ENCODE measurements at places on chromosomes 12 and 14.

GRCh38 chr12:1126091-1126490, 135.1 kb downstream of the ERC1 start:
- DNase-seq = no peak

- DNase-seq = no peak
Measured at GRCh38 chr14:105292826-105293711, 7.7 kb downstream of the BRF1 start.

DNA sequence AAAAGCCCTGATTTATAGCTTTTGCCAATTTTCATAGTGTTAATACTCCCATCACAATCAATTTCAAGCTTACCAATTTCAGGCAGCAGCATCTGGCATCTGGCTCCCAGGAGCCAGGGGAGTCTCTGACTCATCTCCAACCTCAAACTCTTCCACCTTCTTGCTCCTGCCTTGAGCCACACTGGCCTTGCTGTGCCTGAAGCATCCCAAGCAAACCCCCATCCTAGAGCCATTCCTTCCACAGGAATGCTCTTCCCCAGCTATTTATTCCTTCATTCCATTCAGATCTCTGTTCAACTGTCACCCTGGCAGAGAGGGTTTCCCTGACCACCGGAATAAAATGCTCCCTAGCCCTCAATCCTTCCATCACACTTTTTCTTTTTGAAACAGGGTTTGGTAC, 13.9 kb upstream of the PPP1CC start:
- no peak for DNase-seq

DNA sequence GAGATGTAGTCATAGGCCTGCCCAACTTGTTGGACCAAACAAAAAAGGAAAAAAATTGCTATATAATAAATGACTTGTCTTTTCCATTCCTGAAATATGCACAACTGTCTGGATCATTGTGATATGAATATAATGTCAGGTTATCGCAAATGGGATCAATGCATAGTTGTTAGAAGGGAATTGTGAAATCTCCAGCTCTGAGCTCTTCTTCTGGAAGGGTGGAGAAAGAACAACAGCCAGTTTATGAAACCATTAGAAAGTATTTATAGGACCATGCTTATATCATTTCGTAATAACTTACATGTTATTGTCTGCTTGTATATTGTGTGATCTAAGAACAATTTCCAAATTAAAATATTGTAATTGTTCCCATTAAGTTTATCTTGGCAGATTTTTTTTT, 35.7 kb upstream of the HIF1A start:
- no peak for DNase-seq

DNA sequence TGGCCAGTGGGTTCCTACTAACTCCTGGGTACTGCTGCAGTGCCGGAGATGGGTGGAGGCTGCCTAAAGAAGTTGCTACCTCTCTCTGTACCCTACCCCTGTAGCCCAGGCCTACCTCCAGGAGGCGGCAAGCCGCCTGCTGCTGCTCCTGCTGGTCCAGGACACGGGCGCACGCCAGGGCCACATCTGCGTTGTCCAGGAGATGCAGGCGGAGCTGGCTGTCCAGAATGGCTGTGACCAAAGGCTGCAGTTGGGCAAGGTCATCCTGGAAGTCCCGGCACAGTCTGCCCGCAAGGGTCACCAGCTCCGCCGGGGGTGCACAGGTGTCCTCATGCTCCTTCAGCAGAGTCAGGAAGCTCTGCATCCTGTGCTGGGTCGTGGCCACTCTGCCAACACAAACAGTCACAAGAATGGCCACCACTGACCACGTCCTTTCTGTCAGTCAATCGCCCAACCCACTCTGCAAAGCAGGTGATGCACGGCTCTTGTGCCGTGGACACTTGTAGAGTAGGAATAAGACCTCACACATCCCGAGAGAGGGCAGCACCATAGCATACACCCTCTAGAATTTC, 1.6 kb downstream of the ANHX start:
- DNase-seq = no peak

GRCh38 chr14:100027771-100028490, 37.3 kb upstream of the EVL start:
- DNase-seq = peak; percentile 68

DNA sequence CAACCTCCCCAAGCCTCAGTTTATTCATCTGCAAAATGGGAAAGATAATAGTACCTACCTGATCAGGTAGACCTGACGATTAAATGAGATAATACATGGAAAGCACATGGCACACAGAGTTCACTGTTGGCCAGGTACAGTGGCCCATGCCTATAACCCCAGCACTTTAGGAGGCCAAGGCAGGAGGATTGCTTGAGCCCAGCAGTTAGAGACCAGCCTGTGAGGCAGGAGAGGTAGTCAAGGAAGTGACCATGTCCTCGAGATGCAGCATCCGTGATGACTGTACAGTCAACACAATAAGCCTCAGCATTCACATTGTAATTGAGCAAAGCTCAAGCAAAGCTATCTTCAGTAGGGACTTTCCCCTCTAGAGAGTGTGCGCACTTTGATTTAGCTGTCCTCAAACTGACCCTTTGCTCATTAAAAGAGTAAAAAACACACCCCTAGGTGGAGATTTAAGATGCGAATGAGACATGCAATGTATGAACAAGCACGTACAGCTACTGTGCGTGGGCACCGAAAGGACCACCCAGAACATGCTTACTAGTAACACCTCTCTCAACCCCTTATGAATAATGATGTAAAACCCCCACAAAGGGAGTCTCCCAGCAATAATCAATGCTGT, 9.9 kb downstream of the ISCU start:
- no peak for DNase-seq

- DNase-seq = peak; percentile 47
Measured at GRCh38 chr12:132904718-132905328, 17.4 kb upstream of the CHFR start.

DNA sequence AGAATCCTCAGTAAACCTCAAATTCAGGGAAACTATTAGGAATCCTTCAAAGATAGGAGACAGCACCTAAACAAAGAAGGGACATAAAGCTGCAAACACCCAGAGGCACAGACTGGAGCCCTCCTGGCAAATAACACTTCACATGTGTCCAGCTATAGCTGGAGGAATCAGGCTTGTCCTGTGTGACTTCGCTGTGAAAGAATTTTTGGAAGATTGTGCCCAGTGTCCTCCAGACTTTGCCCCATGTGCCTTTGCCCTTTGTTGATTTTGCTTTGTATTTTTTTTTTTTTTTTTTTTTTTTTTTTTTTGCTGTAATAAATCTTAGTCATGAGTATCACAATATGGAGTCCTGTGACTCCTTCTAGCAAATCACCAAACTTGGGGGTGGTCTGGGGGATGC, 136.8 kb downstream of the KCNH5 start:
- DNase-seq = no peak

GRCh38 chr12:45343269-45344051, 127.6 kb downstream of the ANO6 start:
- peak; percentile 55 for DNase-seq

- DNase-seq = no peak
Measured at GRCh38 chr14:89675590-89675989, 258.6 kb upstream of the FOXN3 start.

DNA sequence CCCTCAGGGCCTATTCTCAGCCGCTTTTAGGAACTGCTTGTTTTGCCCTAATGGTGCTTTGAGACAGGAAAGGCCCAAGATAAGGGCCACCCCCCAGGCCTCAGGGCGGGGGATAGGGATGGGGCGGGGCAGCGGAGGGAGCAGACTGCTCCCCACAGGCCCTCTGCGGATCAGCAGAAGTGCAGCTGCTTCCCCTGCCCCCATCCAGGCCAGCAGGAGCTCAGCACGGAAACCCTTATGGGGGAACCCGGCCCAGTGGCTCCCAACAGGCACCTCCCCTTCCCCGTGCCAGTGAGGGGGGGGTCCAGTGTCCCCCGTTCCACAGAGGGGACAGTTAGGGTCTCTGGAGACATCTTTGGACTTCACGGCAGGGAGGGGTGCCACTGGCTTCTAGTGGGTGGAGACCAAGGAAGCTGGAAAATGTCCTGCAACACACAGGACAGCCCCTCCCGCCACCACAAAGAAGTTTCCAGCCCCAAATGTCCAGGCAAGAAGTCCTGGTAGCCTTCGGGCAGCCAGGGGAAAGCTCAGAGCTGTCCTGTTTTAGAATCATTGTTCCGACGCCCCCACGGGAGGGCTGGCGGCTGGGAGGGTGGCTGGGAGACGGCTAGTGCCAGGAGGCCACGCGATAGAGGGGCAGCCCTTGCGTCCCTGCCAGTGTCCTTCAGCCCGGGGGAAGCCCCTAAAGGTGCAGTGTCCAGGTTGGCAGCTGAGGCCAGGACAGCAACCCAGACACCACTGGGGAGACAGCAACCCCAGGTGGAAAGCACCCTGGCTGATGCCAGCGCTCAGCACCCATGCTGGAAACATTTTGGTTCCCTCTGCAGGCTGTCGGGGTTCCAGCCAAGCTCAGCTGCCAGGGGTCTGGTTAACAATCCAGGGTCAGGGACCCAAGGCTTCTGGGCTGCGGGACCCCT, 10.4 kb upstream of the GPR132 start:
- peak; percentile 18 for DNase-seq

- no peak for DNase-seq
Measured at GRCh38 chr14:92756446-92756845, 8.0 kb upstream of the LGMN start.

DNA sequence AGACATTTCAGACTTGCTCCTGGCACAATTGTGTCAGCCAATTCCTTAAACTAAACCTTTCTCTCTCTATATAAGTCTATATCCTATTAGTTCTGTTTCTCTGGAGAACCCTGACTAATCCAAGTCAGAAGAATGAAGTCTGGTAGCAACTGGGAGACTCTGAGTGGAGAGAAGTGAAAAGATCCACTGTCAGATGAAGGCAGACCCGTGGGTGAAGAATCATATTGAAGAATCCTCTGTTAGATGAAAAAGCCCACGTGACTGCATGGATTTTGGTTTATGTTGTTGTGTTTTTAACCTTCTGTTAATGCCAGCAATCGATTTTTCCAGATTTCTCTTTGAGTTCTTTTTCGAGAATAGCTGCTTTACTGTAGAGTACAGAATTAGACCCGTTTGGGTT, 29.5 kb upstream of the APOLD1 start:
- no peak for DNase-seq

- DNase-seq = no peak
Measured at GRCh38 chr12:5478081-5478706, 46.3 kb downstream of the NTF3 start.

- no peak for DNase-seq
Measured at GRCh38 chr12:113936460-113936859, 29.7 kb downstream of the RBM19 start.

DNA sequence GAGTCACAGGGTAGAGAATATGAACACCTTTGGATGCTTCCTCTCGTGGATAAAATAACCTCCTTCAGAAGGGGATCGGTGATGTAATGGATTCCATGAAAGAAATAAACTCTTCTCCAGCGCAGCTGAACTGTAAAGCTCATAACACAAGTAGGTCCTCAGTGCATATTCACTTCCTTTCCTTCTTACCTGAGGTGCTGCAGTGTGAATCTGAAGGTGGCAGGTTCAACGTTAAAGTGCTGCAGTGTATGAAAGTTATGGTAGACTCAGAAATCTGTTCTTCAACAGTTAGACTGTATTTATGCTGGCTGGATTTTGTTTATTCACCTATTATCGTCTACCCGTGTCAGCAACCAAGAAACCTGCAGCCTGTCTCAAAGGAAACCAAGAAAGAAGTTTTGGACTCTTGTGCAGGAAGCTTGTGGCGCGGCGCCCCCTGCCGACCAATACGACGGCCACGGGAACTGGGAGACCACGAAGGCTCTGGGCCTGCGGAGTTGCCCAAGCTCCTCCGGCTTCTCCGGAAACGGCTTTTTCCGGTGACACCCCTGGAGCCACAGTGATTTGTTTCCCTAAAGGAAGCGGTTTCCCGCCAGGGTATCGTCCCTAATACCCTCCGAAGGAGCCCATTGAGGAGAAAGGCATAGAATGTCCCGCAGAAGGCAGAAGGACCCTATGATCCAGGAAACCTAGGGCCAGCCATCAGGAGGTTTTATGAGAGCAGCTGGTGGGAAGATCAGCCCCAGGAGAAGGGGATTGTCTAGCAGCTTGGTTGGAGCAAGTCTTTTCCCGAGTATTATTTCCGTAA, 17.6 kb upstream of the RNASE3 start:
- DNase-seq = peak; percentile 61

DNA sequence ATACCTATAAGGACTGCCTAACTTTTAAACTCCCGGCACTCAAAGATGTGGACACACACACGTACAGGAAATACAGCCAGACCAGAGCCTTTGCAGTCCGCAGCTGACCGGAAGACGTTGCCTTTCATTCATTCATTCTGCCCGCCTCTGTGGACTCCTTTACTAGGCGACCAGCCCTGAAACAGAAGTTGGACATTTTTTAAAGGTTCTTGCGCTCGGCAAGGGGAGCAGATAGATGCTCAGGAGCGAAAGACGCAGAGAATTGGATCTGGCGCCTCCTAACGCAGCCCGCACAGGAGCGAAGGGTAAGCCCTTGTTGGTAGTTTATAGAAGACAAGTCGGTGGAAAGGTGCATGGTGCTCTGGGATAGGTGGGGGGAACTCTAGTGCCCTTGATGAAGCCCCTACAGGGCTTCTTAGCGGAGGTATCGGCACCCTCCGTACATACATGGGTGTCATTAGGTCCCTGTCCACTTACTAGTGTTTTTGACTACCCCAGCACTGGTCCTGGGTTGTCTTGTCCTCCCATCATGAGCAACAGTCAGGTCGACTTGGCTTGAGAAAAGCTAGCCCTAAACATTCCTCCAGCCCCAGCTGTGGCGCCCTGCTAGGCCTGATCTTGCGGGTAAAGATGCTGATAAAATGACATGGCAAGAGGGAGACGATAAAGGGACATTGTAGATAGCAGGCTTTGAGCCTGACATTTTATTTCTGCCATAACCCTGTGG, at the start of gene KDM2B:
TSS of gene KDM2B (minus strand) at position 65 of the 727 bp plus-strand sequence. CDS start 112 bp downstream, outside the sequence.
- DNase-seq = peak; percentile 40

GRCh38 chr12:31922341-31923062, 36.7 kb upstream of the RESF1 start:
- peak; percentile 26 for DNase-seq

- no peak for DNase-seq
Measured at GRCh38 chr14:90060965-90061684, 669 bp upstream of the KCNK13 start.

GRCh38 chr12:16347391-16348298, at the start of gene MGST1:
Gene MGST1, plus strand, starts transcription at chr12:16347645. Its CDS starts 6,608 bp downstream, at chr12:16354253.
- DNase-seq = peak; percentile 38

GRCh38 chr12:106632797-106633450, 50.1 kb downstream of the RFX4 start:
- no peak for DNase-seq

DNA sequence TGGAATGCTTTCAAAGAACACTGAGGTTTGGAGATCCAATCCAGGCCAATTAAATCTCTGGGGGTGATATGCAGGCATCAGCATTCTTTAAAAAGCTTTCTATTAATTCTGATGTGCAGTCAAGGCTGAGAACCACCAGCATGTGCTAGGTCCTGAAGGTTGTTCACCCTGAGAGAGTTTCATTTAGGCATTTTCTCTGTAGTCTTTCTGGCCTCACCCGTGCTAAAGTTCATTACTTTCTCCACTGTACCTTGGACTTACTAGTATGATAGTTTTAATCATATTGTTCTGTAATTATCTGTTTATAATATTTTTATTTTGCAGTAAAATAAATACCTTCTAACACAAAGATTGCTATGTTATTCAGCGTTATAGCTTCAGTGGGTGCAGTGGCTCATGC, 32.9 kb downstream of the SOS2 start:
- no peak for DNase-seq

All from brain microvascular endothelial cell (primary cell).